ENCODE measurements at places on chromosomes 3 and 15.

- DNase-seq = no peak
These were observed 15.7 kb downstream of the C3orf18 start for GRCh38 chr3:50551681-50552435.

DNA sequence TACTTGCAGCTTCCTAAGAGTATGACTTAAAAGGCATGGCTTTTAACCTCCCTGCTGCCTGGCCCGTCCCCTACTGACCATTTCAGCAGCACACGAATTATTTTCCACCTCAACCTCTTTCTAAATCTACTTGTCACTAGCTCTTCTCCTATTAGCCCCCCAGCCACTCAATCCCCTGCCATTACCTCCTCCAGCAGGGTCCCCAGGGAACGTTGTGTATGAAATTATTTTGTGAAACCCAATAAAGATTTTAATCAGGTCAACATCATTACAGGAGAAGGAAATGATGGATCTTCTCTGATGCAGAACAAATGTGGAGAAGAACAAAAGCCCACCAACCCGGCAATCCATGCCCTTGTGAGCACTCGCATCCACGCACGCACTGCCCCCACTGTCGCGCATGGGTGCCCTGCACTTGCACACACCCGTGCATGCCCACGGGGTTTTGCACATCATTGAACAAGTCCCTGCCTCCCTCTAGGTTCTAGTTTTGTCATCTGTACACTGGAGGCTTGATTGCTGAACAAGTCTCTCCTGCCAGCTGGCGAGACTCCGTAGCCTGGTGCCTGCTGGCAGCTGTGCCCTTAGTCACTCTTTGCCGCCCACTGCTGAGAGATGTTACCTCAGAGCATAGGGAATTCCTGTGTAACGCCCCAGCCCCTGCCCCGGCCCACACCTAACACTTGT, 51.6 kb downstream of the LINGO1 start:
- peak; percentile 71 for DNase-seq

DNA sequence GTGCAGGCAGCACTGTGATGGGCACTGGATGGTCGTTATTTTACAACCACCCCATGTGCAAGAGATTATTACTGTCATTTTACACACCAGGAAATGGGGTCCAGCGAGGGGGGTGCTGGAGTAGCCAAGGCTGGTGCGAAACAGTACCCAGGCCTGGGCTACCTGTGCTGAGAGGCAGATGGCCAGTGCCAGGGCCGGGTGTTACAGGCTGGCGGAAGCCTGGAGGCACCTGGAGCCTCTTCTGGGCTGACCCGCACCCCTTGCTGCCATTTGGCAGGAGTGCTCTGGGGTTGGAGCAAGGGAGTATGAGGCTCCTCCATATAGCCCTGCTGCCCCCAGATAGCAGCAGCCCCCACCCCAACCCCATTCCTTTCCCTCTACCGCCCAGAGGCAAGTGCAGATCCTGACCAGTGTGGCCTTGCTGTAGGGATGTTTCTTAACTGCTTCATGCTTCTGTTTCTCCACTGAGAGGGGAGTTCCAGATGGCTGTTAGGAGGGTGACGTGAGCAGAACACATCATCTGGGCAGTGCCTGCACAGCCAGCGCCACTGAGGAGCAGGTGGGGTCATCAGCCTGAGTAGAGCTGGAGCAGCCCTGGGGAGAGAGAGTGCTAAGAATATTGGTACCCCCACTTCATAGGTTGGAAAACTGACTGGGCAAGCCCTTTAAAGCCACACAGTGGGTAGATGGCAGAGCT, 15.3 kb downstream of the SNX33 start:
- no peak for DNase-seq

DNA sequence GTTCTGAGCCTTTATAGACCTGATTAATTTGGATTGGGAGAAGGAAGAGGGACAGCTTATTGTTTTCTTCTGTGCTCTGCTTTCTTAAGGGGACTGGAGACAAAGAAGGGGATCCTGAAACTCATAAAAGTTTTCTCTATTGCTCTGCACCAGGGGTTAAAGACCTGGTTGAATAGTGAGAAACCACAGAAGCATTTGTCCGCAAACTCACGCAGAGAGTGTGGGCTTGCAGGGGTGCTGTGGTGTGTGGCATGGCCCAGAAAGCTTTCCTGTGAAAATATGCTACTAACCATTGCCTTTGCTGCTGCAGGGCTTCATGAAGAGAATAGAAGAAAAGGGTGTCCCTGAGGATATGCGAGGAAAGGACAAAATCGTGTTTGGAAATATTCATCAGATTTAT, 73.1 kb upstream of the UMPS start:
- DNase-seq = no peak

- DNase-seq = peak; percentile 85
These were observed at the start of gene SLCO3A1 for GRCh38 chr15:91853511-91853947. TSS of gene SLCO3A1 (plus strand) at chr15:91853708.

DNA sequence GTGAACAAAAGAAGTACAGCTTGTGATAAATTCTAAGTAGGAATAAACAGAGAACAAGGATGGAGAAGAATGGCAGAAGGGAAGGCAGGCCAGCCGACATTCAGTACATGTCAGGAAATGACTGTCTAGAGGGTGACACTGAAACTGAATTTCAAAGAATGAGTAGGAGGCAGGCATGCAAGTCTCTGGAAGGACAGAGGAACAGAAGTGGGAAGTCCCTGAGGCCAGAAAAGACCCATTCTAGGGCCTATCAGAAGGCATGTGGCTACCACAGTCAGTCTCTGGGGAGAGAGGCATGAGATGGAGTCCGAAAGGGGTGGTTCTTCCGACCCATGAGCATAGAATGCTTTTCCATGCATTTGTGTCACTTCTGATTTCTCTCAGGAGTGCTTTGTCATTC, 243.5 kb upstream of the UBE2E2 start:
- DNase-seq = no peak

DNA sequence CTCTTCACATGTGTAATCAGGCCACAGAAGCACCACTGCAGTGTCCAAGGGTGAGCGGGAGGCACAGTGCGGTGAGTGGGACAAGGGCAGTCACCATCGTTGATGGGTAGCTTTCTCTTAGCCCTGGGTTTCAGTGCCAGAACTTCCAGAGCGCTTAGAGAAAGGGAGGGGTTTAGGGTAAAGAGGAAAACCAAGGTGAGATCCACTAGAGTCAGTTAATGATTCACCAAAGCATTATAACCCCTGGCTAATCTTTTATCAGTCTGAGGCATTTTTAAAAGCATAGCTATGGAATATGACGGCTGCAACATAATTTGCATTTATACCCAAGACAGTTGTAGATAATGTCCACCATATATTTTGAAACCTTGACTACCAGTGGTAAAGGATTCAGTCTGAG, 94.8 kb downstream of the SHQ1 start:
- no peak for DNase-seq

GRCh38 chr3:123960781-123961507, at the start of gene CCDC14:
TSS of gene CCDC14 (minus strand) at chr3:123961229. CDS start at chr3:123961173, 56 bp downstream.
- DNase-seq = peak; percentile 99

DNA sequence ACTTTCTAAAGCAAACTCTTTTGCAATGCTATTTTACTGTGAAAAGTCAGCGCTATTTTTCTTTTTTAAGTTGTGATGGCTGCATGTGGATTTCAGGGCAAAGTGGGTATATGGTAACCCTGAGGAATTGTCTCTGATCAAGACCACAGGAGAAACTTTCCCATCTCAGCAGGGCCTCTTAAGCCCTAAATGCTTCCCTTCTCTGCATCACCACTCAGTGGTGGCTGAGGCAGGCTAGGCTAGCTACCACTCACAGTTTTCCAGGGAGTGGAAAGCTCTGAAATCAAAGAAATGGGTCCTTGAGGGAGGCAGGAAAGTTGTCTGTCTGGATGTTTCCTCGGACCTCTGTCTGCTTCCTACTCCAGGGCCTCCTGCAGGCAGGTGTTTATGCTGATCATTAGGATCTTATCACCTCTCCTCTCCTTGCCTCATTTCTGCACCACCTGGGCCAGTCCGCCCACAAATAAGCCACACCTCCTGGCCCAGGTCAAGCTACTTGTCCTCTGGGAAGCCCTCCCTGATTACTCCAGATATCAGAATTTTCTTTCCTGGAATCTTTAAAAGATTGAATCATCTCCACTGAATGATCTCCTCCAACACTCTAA, 37.0 kb downstream of the CEMIP start:
- no peak for DNase-seq

DNA sequence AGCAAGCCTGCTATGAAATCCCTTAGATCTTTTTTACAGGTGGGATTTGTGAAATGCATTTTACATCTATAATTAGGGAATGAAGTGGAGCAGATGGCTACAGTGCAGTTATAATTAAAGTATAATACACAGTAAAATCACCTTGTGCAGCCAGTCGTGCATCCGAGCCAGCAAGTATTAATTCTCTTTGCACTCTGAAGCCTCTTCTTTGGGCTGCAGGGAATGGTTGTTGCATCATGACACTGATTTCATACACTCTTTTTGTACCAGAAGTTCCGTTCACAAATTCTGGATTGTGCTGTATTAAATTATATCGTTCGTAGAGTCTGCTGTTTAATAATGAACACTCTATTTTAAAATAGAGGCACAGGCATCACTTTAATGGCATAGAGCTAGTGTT, 28.7 kb upstream of the TP63 start:
- DNase-seq = no peak

DNA sequence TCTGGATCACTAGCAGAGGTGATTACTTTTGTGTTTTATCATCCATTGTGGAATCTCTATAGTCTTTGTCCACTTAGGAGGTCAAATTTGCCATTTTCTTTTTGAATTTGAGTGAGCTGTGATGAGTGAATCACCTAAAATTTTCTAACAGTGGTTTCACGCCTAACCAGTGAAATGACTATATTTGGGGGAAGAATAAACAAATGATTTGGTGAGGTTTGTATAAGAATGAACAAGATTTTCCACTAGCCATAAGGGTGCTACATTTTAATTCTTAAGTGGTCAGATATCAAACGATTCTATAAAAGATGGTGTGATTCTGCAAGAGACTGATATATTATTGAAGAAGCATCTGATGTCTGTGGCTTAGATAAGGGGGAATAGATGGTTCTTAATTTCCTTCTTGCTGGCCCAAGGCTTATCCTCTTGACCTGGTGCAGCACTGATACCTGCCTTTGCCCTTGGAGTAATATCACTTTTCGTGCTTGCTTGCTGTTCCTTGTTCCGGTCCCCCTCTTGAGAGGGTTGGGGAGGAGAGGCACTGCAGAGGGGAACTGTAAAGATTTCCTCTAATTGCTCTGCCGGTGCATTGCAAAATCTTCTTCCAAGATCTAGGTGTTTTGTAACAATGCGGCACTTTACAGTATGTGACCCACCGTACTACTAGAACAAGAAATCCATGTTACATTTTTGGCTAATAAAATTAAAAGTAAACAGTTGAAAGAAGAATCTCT, 14.5 kb downstream of the C3orf20 start:
- no peak for DNase-seq

Data from BE2C (cell line).